ENCODE measurements at places on chromosomes 16 and 17. TPM values are rescaled to one million over a fixed set of nuclear protein-coding genes. Genes with fewer than 3 reads are reported as not detected.

DNA sequence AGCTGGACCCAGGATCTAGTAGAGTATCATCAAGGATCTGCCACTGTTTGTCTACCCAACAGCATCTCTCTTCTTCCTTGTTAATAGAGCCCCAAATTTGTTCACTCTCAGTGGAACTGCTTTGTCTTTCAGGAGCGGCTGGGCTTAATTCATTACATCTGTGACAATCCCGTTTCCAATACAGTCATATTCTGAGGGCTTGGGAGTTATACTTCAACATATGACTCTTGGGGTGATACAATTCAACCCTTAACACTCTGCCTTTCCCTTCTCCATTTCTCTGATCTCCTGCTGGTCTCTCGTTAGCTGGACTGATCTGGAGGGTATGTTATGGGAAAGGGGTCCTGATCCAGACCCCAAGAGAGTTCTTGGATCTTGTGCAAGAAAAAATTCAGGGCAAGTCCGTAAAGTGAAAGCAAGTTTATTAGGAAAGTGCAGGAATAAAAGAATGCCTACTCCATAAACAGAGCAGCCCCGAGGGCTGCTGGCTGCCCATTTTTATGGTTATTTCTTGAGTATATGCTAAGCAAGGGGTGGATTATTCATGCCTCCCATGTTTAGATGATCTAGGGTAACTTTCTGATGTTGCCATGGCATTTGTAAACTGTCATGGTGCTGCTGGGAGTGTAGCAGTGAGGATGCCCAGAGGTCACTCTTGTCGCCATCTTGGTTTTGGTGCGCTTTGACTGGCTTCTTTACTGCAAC, 42.4 kb downstream of the IQCK start:
- no peak for DNase-seq

DNA sequence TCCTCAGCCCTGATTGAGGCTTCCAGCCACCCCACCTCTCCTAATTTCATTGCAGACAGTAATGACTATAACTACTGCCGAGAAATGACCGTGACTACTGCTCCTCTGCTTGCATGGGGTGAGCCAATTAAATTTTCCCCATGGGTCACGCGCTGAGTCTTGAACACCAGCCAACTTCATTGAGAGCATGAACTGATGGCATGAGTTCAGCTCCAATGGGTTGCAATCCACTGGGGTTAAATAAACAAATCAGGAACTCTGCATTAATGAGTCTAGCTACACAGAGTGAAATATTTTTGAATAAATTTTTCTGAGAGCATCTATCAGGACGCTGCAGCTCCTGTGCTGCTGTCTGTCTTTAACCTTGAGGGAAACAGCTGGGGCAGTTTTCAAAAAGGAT, 61.6 kb upstream of the CLEC3A start:
- DNase-seq = no peak

DNA sequence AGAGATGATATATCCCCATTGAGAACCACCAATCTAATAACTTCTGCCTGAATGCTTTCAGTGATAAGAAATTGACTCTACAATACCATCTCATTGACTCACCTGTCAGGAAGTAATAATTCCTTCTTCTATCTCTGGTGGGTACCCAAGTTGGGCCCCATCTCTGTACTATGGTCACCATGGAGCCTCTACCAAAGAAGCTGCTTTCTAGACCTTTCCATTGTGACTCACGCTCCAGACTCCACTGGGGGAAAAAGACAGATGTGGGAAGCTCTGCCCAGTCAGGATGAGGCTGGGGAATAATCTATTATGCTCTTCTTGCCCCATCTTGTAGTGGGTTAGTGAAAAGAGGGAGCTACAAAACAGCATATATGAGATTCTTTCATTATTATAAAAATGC, 100.4 kb downstream of the COPRS start:
- DNase-seq = no peak

- no peak for DNase-seq
These were observed 177.0 kb upstream of the ERCC4 start for GRCh38 chr16:13742928-13743327.

- no peak for DNase-seq
These were observed 40.2 kb downstream of the C17orf67 start for GRCh38 chr17:56793531-56793930.

DNA sequence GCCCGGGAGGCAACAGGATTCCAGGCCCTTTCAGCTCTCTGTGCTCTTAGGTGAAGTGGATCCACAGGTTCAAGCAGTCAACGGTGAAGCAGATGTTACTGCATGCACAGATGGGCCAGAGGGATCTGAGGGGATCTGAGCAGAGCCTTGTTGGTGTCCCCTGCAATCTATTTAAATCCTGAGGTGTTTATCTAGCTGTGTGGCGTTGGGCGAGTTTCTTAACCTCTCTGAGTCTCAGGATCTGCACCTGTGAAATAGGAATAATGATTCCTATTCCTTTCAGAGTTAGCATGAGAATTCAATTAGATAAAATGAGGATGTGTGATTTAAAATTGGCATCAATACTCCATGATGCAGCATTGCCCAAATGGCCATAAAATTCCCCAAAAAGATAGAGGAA, 237.3 kb upstream of the CDH5 start:
- DNase-seq = no peak

- no peak for DNase-seq
These were observed 73.7 kb upstream of the MED9 start for GRCh38 chr17:17403065-17403464.

DNA sequence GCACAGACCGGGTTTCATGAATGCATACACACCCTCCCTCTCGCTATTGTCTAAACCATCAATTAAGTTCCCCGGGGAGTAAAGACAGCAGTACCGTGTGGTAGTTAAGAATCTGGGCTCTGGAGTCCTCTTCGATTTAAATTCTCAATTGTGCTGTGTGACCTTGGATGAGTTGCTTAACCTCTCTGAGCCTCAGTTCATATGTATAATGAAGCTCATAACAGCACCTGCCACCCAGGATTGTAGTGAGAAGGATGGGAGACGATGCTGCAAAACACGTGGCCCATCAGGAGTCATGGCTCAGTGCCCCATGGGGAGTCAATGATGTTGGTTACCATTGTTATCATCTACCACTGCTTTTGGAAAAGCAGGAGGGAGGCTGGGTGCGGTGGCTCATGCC, 34.5 kb upstream of the KDM8 start:
- DNase-seq = no peak

- no peak for DNase-seq
These were observed 75.4 kb downstream of the IRX3 start for GRCh38 chr16:54211203-54211602.

Gene FOXF1
- 26.0 TPM for total RNA-seq

Gene NTN1
- total RNA-seq = 4.7 TPM

Gene CDH11
- total RNA-seq = 45.2 TPM

Gene ABCC12
- total RNA-seq = not detected

Gene TMEM92
- 0.74 TPM for total RNA-seq

Data from vagina (tissue), 2 donors.